Stimulated activated CD4-positive, alpha-beta T cell treated with anti-CD3 and anti-CD28 coated beads, Interleukin-15, amount 100 ng/mL, for 48 hours (primary cell): ENCODE measurements at places on chromosomes 5 and 9.

DNA sequence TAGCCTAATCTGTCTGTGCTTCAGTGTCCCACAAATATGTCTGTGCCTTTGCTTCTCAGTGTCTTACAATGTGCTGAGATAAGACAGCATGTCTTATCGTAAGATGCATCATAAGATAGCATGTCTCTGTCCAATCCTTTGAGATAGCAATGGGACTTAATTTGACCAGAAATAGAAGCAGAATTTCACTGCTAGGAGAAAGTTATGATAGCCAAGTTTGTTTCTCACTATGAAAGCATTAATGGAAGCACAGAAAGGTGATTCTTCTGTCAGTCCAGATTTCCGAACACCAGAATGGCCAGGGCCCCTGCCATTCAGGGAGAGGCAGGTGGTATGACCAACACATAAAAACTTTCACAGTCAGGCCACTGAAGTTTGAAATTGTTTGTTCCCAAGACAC, 111.4 kb downstream of the TRIM32 start:
- DNase-seq = no peak

DNA sequence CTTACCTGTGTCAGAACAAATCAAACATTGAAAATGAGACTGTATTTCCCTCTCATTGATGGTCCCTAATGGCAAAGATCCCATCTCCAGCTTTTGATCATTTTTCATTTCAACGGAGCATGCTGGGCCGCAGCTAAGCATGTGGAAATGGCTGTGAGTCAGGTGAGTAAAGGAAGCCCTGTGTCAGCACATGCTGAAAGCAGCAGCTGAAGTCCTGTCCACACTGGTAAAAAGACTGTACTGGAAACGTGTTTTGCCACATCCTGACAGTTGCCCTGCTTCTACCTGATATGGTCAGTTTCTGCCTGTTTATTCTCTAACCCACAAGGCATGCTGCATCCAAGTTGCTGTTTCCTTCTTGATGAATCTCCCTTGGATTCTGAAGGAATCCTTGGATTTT, 330.1 kb downstream of the EFNA5 start:
- DNase-seq = no peak

DNA sequence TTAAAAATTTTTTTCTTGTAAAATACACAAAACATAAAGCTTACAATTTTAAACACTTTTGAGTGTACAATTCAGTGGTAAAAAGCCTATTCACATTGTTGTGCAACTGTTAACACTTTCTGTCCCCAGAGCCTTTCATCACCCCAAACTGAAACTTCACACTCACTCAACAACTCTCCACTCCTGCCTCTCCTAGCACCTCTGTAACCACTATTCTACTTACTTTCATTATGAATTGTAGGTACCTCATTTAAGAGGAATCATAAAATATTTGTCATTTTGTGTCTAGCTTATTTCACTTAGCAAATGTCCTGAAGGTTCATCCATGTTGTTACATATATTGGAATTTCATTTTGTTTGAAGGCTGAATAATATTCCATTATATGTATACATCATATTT, 4.3 kb upstream of the ZNF510 start:
- no peak for DNase-seq

DNA sequence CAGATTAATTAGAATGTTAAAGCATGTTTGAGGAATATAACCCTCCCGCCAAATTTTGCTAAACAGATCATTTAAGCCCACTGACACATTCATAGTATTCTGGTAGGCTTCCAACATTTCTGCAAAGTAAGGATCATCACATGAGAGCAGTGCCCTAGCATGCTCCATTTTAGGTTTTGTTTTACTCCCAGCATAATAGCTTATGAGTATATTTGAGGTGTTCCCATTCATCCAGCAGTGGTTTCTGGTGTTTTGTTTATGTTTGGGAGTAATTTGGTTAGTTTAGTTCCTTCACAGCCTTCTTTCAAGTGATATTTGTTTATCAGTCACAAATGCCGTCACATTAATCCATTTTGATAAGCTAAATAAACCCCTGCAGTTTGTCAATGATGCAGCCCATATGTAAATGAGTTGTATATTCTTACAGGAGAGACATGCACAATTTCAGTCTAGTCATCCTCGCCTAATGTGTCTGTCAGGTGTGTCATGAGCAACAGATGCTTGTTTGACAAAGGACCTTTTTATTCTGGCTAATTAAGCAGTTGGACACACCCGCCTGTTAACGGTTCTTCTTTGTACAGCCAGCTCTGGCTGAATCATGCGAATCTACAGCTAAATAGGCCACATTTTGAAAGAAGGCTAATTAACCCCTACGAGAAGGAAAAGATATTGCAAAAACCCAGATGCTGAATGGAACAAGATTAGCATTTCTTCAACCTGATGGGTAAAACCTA, 124.4 kb downstream of the RFX3 start:
- no peak for DNase-seq

DNA sequence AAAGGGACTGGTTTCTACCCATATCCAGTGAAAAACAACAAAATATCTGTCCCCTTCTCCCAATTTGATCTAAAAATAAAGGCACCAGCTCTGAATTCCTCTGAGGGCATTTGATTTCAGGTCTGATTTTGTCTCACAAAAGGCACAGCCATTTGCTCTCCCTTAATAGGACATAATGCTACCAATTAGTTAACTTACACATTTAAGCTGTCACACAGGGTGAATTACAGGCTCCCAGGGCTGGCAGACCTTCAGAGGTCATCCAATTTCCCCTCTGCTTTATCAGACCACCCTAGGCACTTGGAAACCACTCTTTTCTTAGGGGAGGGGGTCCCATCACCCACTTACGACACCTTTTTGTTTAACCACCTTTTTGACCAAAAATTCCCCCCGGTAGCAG, 319.9 kb downstream of the SPOCK1 start:
- no peak for DNase-seq

DNA sequence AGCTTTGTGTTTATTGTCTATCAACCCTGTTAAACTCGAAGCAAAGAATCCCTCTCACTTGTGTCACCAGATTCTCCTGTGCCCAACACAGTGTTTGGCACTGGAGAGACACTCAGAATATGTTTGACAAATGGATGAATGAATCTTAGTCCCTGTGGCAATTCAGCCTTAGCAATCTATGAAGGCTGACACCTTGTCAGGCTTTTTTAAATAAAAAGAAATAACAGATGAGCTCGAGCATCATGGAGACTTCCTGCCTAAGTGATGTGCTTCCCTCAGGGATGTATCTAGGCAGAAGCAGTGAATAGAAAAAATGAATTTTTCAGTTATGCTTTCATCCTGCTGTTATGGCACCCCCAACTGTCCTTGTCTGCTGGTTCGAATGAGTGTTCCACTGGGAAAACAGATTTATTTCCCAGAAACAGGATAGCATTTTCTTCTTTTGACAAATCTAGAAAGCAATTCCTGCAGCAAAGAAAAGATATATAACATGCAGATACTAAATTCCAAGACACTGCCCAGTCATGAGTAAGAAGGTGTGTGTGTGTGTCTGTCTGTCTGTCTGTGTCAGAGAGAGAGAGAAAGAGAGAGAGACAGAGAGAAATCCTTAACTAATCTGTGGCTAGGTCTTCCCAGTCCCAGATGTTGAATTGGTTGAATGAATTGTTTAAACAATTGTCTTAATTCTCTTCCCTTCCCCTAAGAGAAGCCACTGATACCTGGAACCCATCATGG, 16.7 kb downstream of the MAMDC2 start:
- no peak for DNase-seq
